ENCODE measurements at places on chromosomes 5 and 9.

- DNase-seq = no peak
Observed at GRCh38 chr9:109815366-109815947, 35.5 kb downstream of the PALM2AKAP2 start.

DNA sequence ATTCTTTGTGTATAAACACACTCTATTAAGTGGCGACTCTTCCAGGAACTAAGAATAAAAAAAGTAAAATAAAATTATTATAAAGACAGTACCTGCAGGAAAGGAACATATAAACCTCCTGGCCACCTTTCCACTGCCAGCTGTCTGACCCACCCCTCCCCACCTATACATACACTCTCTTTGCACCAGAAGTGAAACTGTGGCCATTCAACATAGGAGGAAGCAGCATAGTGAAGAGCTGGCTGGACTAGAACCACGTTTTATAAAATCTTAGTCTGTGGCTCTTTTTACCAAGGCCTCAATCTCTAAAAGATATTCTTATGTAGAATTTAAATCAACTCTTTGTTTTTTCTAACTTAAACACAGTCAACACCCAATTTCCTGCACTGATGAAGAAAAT lies 289.6 kb downstream of the GABRB2 start:
- no peak for DNase-seq

GRCh38 chr9:73863924-73864323 lies 633.2 kb upstream of the RORB start:
- DNase-seq = no peak

- no peak for DNase-seq
Observed at GRCh38 chr5:35357973-35358372, 127.7 kb upstream of the PRLR start.

GRCh38 chr5:65952259-65952658 lies 25.9 kb downstream of the ERBIN start:
- DNase-seq = no peak

DNA sequence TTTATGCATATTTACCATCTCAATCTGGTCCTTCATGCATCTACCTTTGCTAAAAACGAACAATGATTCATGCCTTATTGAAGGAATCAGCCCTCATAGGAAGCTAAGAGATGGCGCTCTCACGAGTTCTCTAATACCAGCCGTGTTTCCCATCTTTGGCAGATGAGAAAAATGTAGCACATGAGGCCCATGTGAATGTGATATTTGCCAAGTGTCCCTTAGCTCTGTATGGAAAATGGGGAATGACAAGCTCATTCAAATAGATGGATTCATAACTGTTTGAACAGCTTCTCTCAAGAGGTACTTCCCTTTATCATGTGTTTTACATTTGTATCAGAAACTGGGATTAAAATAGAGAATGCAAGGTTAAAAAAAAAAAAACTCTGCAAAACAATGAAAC lies 66.1 kb downstream of the TTC39B start:
- DNase-seq = no peak

DNA sequence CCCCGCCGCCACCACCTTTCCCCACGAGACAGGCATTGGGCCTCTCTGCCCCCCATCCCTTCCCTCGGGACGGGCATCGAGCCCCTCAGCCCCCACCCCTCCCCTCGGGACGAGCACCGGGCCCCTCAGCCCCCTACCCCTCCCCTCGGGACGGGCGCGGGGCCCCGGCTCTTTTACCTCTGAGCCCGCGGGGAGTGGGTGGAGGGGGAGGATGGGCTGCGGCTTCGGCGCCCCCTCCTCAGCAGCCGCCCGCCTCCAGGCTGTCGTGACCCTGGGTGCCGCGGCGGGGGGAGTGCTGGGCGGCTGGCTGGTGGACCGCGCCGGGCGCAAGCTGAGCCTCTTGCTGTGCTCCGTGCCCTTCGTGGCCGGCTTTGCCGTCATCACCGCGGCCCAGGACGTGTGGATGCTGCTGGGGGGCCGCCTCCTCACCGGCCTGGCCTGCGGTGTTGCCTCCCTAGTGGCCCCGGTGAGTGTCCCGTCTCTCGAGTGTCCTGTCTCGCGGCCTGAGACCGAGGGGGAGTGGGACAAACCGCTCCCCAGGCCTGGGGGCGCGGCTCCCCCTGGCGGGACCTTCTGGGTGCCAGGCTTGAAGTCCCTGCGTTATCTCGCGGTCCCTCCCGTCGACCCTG lies 791 bp downstream of the SLC2A8 start:
- DNase-seq = peak; percentile 27

DNA sequence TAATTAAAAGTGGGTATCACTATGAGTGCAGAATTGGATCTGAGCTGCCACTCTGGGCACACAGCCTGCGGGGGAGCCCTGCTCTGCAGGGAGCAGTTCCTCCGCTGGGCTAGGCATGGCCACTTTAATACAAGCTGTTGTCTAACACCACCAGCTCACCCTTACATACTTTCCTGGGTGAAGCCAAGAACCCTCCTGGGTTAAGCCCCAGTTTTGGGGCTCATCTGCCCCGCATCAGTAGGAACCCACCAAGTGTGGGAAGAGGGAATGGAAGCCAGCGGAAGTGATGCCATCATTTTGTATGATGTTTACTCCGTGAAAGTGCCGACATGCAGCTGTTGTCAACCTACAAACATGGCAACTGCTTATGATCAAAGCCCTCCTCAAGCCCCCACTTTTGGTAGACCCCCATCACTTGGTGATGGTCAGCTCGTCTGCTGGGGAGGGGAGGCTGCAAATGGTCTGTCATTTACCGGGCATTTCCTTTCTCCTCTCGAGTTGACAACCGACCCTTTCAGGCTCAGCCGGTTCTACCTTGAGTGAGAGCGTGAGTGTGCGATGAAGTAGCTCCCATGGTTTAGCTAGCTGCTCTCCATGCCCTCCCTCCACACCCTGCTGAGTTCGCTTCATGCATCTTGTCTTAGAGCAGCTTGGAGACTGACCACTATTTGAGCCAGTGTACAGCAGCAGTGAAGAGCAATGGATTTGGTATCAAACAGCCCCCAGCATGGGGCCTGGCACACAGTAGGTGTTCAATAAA lies 95.3 kb upstream of the IER5L start:
- no peak for DNase-seq

DNA sequence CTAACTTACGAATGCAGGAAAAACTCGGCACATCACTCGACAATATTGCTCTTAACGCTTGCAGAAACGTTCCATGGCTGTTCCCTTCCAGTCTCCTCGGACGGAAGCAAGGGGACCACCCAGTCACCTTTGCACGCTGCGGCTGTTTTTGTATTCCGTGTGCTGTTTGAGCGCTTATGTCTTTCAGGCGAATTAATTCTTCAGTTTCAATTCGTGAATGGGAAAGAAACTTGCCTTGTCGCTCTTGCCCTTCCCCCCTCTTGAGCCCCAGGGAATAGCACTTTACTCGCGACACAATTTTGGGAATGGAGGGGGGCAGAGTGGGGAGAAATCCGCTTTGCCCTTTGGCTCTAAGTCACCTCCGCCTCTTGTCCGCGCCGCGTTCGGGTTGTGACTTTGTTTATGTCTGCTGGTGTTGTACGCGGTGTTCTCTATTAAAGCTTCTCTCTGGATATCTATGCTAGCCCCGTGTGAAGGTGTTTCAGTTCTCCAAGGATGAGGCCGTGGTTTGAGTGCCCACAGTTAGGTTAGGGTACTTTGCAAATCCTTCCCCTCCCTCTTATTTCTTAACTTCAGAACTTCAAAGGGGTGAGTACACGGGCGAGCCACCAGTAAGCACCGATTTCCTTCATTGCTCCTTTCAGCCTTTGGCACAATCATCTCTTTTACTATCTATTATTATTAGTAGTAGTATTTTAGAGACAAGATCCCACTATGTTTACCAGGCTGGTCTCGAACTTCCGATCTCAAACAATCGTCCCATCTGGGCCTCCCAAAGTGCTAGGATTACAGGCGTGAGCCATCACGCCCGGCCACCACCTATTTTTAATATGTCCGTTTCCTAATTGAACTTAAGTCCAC lies 2.7 kb downstream of the FOXB2 start:
- no peak for DNase-seq

Measured in cardiac fibroblast (primary cell).